ENCODE measurements at places on chromosomes 7 and 10. TPM values are rescaled to one million over a fixed set of nuclear protein-coding genes. Genes with fewer than 3 reads are reported as not detected.

SRRM3 gene
- 7.9 TPM for total RNA-seq

R3HCC1L gene
- total RNA-seq = 10.0 TPM

SLC18A3 gene
- total RNA-seq = not detected

UBTD1 gene
- 48.9 TPM for total RNA-seq

UMAD1 gene
- 8.3 TPM for total RNA-seq

ADAM8 gene
- total RNA-seq = 1.2 TPM

ATRNL1 gene
- total RNA-seq = under 0.01 TPM

FFAR4 gene
- total RNA-seq = not detected

EPHB4 gene
- total RNA-seq = 29.5 TPM

HDAC9 gene
- 1.1 TPM for total RNA-seq

MCM10 gene
- 0.31 TPM for total RNA-seq

GSTO2 gene
- total RNA-seq = 0.25 TPM

MYOF gene
- total RNA-seq = 136 TPM

FAM13C gene
- total RNA-seq = 6.1 TPM

LLCFC1 gene
- not detected for total RNA-seq

ZNF786 gene
- 5.2 TPM for total RNA-seq

TASOR2 gene
- total RNA-seq = 38.3 TPM

MYO3A gene
- total RNA-seq = not detected

GRID1 gene
- 0.12 TPM for total RNA-seq

SYT15B gene
- total RNA-seq = not detected

PON1 gene
- total RNA-seq = not detected

NKX2-3 gene
- total RNA-seq = not detected

STOX1 gene
- 0.64 TPM for total RNA-seq

FAM25A gene
- not detected for total RNA-seq

PTF1A gene
- not detected for total RNA-seq

TSPAN15 gene
- 5.5 TPM for total RNA-seq

GTF2IRD1 gene
- total RNA-seq = 5.8 TPM

CDH23 gene
- total RNA-seq = 0.31 TPM

TBATA gene
- not detected for total RNA-seq

Data from cardiac ventricle fibroblast (primary cell).